HepG2 (cell line): ENCODE measurements at places on chromosomes 12 and 14.

DNA sequence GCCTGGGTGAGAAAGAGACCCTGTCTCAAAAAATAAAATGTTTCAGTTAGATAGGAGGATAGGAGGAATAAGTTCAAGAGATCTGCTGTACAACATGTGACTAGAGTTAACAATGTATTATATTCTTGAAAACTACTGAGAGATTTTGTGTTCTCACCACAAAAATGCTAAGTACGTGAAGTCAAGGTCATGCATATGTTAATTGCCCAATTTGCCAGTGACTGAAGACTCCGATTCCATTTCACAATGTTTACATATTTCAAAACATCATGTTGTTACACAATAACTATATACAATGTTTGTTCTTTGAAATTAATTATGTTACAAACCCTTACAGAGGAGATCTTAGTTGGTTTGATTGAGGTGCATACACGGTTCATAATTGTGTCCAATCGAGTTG lies 52.1 kb downstream of the SLC15A4 start:
- DNase-seq: peak; percentile 27

- DNase-seq: peak; percentile 61
These were observed 3.2 kb downstream of the MSI1 start for GRCh38 chr12:120365675-120366340.

- no peak for DNase-seq
These were observed 50.4 kb downstream of the CYP46A1 start for GRCh38 chr14:99734406-99735051.

DNA sequence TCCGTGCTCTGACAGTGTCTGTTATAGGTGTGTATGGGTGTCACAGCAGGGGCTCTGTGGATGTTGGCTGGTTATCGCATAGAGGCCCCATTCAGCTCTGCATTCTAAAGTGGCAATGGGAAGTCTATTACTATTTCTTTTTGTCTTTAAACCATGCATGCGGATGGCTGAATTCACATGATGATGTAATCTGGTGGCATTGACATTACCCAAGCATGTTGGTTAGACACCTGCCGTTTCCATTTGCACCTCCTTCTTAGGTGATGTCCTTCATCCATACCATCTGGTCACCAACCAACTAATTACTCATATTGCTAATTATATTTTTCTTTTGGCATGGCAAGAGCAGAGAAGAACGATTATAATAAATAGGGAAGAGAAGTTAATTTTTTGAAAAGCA lies 270.8 kb upstream of the RGS6 start:
- DNase-seq: no peak

DNA sequence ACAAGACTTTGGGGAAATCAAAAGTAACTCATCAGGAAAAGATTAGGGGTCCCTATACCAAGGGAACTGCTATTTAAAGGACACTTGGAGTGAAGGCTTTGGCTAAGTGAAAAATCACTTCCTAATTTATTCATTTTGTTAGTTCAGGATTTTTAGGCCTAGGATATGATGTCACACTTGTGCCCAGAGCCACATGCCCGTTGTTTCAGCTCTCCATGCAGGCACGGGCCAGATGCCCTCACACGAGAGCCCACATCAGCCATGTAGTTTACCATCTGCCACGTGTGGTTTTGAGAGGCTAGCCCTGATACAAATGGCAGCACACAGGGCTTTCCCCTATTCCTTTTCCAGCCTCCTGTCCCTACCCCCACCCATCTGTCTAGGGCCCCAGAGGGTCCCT lies 11.9 kb upstream of the LRP1-AS start:
- no peak for DNase-seq

DNA sequence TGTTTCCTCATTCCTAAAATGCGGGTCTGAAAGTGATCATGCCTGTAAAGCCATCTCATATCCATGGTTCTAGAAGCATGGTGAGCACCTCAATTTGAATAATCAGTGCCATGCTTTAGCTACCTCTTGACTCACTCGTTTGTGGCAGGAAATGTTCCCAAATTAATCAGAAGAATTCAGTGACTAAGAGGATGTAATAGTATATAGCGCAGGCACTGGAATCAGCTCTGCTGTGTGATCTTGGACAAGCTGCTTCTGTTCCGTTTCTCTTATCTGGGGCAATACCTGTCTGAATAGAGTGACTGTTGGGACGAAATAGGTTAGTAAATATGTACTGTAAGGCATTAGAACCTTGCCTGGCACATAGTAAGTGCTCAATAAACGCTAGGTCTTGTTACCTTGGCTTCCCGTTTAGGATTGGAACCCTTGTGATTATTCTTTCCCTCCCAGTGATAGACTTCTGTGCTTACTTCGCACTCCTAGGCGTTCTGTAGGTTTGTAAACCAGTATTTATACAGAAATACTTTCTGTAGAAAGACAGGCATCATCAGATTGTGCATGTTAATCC lies 820 bp upstream of the SMAGP start:
- no peak for DNase-seq

GRCh38 chr14:86333493-86333892 lies 803.5 kb downstream of the FLRT2 start:
- DNase-seq: no peak

DNA sequence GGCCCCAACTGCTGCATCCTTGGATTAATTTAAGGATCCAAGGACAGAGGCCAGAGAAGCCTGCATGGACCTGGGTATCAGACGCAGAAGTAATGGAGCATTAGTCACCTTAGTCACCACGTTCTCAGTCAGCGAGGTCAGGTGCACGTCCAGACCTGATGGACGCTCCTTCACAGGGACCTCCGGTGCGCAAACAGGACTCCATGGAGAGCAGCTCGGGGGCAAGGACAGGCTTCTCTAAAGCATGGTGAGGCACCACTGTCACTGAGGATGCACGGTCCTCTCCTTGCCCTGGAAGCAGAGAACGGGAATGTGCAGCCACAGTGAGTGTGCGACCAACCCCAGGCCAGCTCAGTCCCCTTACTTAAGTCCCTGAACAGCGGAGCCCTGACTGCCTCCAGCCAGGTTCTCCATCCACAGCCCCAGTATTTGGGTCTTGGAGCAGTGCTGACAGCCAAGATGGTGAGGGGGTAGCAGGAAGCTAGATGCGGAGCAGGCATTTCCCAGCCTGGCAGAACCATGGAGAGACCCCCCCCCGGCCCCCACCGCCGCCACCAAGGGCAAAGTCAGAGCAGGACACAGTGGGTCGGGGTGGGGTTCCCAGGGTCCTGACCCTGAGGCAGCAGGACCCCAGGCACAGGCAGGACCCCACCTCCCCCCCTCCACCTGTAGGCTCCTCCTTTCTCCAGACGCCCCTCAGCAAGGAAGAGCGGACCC lies 253.4 kb upstream of the SFSWAP start:
- DNase-seq: no peak
